Peyer's patch (tissue), 4 donors: ENCODE measurements at places on chromosomes 5 and 9. TPM values are rescaled to one million over a fixed set of nuclear protein-coding genes. Genes with fewer than 3 reads are reported as not detected.

The C9orf153 gene
- not detected for total RNA-seq

The SAPCD2 gene
- total RNA-seq: 8.4 TPM

The TAF11L10 gene
- total RNA-seq: not detected

The PCDHA12 gene
- 0.27 TPM for total RNA-seq

The SEMA6A gene
- 37.1 TPM for total RNA-seq

The TERT gene
- 1.5 TPM for total RNA-seq

The PDE6A gene
- not detected for total RNA-seq

The ARHGEF28 gene
- 14.9 TPM for total RNA-seq

The CD14 gene
- 3.3 TPM for total RNA-seq

The CA9 gene
- 5.0 TPM for total RNA-seq

The ANKRD20A1 gene
- total RNA-seq: 16.3 TPM

DNA sequence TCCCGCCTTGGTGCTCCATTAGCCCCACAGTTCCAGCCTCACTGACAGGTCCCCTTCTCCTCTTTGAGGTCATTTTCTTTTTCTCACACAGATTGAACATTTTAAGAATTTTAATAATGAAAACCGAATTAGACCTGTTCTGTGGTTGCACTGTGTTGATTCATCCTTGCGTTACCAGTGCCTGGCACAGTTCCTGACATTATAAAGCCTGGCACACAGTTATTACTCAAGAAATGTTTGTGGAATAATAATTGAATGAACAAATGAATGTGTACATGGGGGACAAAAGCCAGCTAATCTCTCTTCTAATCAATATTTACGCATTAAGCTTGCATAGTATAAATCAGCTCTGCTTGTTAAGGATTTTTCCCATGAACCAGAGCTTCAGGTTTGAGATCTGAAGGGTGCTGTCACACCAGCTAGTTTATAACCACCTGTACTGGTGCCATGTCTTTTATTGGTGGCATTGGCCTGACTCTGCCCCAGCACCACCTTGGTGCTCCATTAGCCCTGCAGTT, 80.0 kb downstream of the SV2C start:
- H3K27ac ChIP-seq: no peak overlapping the region
- H3K4me3 ChIP-seq: no peak overlapping the region
- H3K36me3 ChIP-seq: no peaks in the 10 kb centered on the region
- no peaks in the 10 kb centered on the region for H3K27me3 ChIP-seq
- H3K4me1 ChIP-seq: no peaks in the 10 kb centered on the region

- no peaks in the 10 kb centered on the region for H3K4me1 ChIP-seq
- no peak overlapping the region for H3K27ac ChIP-seq
- no peaks in the 10 kb centered on the region for H3K36me3 ChIP-seq
- DNase-seq: no peak
- no peaks in the 10 kb centered on the region for H3K27me3 ChIP-seq
Measured at GRCh38 chr5:116497631-116498030, 77.0 kb downstream of the SEMA6A start.

- H3K36me3 ChIP-seq: no peaks in the 10 kb centered on the region
- H3K27ac ChIP-seq: no peak overlapping the region
- H3K27me3 ChIP-seq: no peaks in the 10 kb centered on the region
Measured at GRCh38 chr5:130067364-130067763, 163.1 kb downstream of the CHSY3 start.

- H3K36me3 ChIP-seq: no peaks in the 10 kb centered on the region
- no peak overlapping the region for H3K4me3 ChIP-seq
- H3K4me1 ChIP-seq: no peaks in the 10 kb centered on the region
- no peaks in the 10 kb centered on the region for H3K27me3 ChIP-seq
Measured at GRCh38 chr5:170611449-170612090, 107.8 kb downstream of the KCNIP1 start.

- H3K4me1 ChIP-seq: no peaks in the 10 kb centered on the region
- H3K4me3 ChIP-seq: no peak overlapping the region
- no peaks in the 10 kb centered on the region for H3K36me3 ChIP-seq
- H3K27ac ChIP-seq: no peak overlapping the region
Measured at GRCh38 chr5:79849486-79850315, 141.4 kb downstream of the MTX3 start.

GRCh38 chr5:113109344-113109743, 132.7 kb downstream of the DCP2 start:
- no peaks in the 10 kb centered on the region for H3K4me1 ChIP-seq
- H3K27me3 ChIP-seq: no peaks in the 10 kb centered on the region
- no peak overlapping the region for H3K27ac ChIP-seq
- H3K4me3 ChIP-seq: no peak overlapping the region
- DNase-seq: no peak

DNA sequence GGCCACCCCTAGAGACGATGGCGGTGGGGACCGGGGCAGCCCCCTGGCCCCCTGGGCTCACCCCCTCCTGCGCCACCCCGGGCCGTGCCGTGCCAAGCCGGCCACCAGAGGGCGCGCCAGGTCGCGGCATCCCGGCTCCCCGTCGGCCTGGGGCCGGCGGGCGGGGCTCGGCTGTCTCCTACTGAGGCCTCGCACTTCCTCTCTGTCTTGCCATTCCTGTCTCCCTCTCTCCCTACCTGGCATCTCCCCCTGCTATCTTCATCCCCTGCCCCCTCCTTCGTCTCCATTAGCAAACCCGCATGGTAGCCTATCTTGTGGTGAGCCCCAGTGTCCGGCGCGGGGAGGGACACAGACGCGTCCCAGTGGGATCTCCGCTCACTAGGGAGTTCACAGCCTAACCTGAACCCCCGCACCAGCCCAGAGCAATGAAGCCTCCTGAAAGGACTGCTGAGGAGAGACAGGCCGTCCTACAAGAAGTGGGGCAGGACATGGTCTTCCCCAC, 29.8 kb upstream of the FABP6 start:
- peak; percentile 87 for DNase-seq
- H3K27me3 ChIP-seq: no peaks in the 10 kb centered on the region
- H3K4me3 ChIP-seq: peak overlapping the region; percentile 46
- peaks cover 6% of the 10 kb centered on the region for H3K4me1 ChIP-seq
- no peaks in the 10 kb centered on the region for H3K36me3 ChIP-seq
- no peak overlapping the region for H3K27ac ChIP-seq

DNA sequence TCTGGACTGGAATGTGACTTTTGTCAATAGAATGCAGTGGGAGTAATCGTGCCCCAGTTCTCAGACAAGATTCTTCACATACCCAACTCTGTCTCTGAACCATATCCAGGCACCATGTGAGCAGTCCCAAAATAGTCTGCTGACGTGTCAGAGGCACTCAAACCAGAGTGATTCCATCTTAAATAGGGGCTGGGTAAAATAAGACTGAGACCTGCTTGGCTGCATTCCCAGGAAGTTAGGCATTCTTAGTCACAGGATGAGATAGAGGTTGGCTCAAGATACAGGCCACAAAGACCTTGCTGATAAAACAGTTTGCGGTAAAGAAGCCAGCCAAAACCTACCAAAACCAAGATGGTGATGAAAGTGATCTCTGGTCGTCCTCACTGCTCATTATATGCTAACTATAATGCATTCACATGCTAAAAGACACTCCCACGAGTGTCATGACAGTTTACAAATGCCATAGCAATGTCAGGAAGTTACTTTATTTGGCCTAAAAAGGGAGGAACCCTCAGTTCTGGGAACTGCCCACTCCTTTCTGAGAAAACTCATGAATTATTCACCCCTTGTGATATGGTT, 16.9 kb upstream of the PLCXD3 start:
- no peaks in the 10 kb centered on the region for H3K27me3 ChIP-seq
- no peak overlapping the region for H3K4me3 ChIP-seq
- H3K4me1 ChIP-seq: no peaks in the 10 kb centered on the region
- no peaks in the 10 kb centered on the region for H3K36me3 ChIP-seq
- H3K27ac ChIP-seq: no peak overlapping the region
- DNase-seq: no peak

DNA sequence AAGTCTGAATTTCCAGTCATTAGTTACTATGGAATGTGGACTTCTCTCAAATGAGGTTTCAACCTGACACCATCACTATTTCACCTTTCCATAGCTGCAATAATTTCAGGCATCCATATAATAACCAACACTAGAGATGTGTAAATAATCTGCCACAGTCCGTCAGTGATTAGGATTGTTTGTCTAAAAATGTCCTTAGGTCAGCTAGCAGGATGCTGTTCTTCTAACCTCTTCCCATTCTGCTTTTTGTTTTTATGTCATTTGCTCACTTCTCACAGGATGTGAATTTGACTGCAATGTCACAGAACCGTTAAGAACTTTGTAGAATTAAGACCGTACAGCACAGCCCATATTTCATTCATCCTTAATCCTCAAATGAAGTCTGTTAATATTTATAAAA, 166.4 kb upstream of the RASA1 start:
- no peak overlapping the region for H3K27ac ChIP-seq
- no peak overlapping the region for H3K4me3 ChIP-seq
- DNase-seq: no peak
- H3K27me3 ChIP-seq: no peaks in the 10 kb centered on the region

DNA sequence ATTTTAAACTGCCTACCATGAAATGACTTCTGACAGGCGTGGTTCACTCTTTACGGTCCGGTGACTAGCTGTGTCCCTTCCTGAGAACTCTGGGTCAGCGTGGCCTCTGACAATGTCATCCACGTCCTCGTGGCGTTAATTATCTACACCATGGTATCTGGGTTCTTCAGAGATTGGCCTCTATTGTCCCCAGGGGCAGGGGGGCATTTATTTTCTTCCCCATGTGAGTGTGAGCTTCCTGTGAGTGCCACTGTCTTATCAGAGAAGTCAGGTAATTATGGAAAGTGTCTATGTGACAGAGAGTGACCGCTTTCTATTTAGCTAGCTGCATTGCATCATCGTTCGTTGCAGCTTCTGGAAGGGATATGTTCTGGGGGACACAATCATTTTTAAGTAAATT, 77.2 kb downstream of the FBXL7 start:
- no peaks in the 10 kb centered on the region for H3K4me1 ChIP-seq
- no peak overlapping the region for H3K27ac ChIP-seq
- H3K4me3 ChIP-seq: no peak overlapping the region
- H3K36me3 ChIP-seq: no peaks in the 10 kb centered on the region
- no peaks in the 10 kb centered on the region for H3K27me3 ChIP-seq
- DNase-seq: no peak

- H3K27ac ChIP-seq: no peak overlapping the region
- no peak overlapping the region for H3K4me3 ChIP-seq
- H3K27me3 ChIP-seq: no peaks in the 10 kb centered on the region
- DNase-seq: no peak
- H3K36me3 ChIP-seq: no peaks in the 10 kb centered on the region
Measured at GRCh38 chr9:16315720-16316119, 554.8 kb downstream of the BNC2 start.

GRCh38 chr5:95958310-95959014, 3.2 kb downstream of the ELL2 start:
- no peaks in the 10 kb centered on the region for H3K4me1 ChIP-seq
- no peak overlapping the region for H3K27ac ChIP-seq
- H3K27me3 ChIP-seq: no peaks in the 10 kb centered on the region
- no peak for DNase-seq
- no peaks in the 10 kb centered on the region for H3K36me3 ChIP-seq
- H3K4me3 ChIP-seq: no peak overlapping the region

- H3K4me1 ChIP-seq: peaks cover 8% of the 10 kb centered on the region
- no peak overlapping the region for H3K4me3 ChIP-seq
- no peaks in the 10 kb centered on the region for H3K27me3 ChIP-seq
- H3K27ac ChIP-seq: peak overlapping the region; percentile 31
Measured at GRCh38 chr9:136590821-136591752, 45.2 kb upstream of the NOTCH1 start.

GRCh38 chr9:10251490-10251889, 361.3 kb downstream of the PTPRD start:
- H3K36me3 ChIP-seq: no peaks in the 10 kb centered on the region
- H3K4me3 ChIP-seq: no peak overlapping the region
- no peaks in the 10 kb centered on the region for H3K4me1 ChIP-seq
- no peak overlapping the region for H3K27ac ChIP-seq
- no peak for DNase-seq

GRCh38 chr9:28547527-28547926, 974.2 kb upstream of the C9orf72 start:
- no peaks in the 10 kb centered on the region for H3K4me1 ChIP-seq
- no peak overlapping the region for H3K4me3 ChIP-seq
- H3K27me3 ChIP-seq: no peaks in the 10 kb centered on the region
- no peaks in the 10 kb centered on the region for H3K36me3 ChIP-seq
- no peak overlapping the region for H3K27ac ChIP-seq

DNA sequence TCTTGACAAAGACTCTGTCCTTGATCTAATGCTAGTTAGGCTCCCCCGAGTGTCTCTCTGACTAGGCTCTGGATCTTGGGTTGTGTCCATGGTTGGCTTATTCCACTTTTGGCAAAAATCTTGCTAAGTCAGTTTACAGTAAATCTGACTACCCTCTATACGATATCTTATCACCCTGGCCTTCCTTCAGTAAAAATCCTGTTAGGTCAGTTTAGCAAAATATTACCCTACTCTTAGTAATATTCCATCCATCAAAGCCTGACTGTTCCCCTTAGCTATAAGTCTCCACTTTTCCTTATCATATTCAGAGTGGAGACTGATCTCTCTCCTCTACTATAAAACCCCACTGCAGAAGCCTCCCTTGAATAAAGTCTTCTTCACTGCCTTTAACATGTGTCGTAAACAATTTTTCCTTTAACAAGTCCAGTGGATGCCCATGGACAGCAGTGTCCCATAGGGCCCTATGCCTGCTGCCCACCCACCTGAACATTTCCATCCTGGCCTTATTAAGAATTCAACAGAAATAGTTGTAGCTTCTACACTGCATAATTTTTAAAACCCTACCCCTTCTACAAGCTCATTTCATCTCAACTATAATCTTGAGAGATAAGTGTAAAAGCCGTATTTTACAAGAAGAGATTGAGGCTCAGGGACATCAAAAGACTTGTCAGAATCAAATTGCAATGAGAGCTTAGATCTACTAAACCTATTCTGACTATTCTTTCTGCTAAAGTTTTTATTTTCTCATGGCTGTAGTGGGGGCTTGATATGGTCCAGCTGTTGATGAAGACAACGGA, 22.3 kb downstream of the MINAR2 start:
- no peak overlapping the region for H3K4me3 ChIP-seq
- no peaks in the 10 kb centered on the region for H3K4me1 ChIP-seq
- H3K36me3 ChIP-seq: no peaks in the 10 kb centered on the region
- no peak for DNase-seq
- no peaks in the 10 kb centered on the region for H3K27me3 ChIP-seq
- H3K27ac ChIP-seq: no peak overlapping the region

DNA sequence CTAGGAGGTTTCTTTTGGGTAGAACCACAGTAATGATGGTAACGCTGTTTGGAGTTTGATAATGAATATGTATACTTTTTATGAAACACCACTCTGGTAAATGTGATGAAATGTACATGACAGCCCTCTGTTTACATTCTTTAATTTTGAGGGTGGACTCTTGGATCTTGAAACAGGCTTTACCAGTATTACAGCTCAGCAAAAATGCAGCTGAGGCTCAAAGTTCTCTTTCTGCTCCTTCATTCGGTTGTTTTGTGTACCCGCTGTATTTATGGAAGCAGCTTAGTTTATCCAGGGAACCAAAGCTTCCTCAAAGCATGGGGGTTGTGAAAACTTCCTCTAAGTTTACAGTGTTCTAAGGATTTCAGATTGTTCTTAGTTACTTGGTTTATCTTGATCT, 11.1 kb downstream of the GAPVD1 start:
- peaks cover 20% of the 10 kb centered on the region for H3K4me1 ChIP-seq
- no peaks in the 10 kb centered on the region for H3K27me3 ChIP-seq
- no peaks in the 10 kb centered on the region for H3K36me3 ChIP-seq
- no peak overlapping the region for H3K27ac ChIP-seq
- no peak for DNase-seq
